ENCODE measurements at places on chromosomes 6 and 20.

DNA sequence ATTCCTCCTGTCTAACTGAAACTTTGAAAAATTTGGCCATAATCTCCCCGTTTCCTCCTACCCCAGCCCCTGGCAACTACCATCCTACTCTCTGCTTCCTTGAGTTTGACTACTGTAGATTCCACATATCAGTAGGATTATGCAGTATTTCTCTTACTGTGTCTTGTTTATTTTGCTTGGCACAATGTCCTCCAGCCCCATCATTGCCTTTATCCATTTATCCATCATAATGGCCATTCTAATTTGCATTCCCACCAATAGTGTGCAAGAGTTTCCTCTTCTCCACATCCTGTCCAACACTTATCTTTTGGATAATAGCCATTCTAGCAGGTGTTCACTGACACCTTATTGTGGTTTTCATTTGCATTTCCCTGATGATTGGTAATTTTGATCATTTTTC, 202.3 kb downstream of the THBS2 start:
- DNase-seq: no peak

GRCh38 chr6:45959534-45960145, 56.0 kb downstream of the CLIC5 start:
- DNase-seq: no peak

DNA sequence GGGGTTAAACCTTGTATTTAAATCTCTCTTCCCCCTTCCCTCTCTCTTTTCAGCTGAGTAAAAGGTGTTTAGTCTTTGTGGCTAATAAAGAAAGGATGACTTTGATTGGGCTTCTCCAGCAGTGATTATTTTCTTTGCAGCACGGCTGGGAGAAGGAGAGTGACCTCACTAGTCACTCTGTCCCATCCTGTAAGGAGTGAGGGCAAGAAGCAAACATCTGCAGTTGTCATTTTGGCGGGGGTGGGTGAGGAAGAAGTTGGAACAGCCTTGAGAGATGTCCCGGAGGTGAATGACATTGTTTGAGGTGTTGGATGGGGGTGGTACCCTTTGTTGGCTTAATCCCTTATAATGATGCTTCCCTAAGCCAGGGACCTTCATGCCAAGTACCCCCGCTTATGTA, 223.6 kb downstream of the EYA2 start:
- no peak for DNase-seq

GRCh38 chr20:57711311-57711712, 1.5 kb upstream of the PMEPA1 start:
- DNase-seq: no peak

GRCh38 chr6:134849920-134850447, 99.9 kb downstream of the ALDH8A1 start:
- no peak for DNase-seq

DNA sequence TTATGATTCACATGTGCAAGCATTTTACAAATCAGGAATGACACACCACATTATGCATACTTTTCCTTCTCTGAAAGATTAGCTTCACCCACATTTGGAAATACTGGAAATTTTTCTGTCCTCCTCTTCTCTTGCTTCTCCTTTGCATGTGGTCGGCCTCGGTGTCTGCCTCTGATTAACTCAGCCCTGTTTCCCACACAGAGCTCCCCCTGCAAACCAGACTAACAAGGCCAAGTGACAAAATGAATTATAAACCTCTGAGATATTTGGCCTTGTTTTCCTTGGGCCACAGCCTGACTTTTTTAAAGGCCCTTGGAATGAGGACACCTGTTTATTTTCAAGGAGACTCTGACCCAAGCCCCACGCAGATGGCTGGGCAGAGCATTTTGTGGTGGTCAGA, 9.0 kb upstream of the CCN6 start:
- DNase-seq: no peak

DNA sequence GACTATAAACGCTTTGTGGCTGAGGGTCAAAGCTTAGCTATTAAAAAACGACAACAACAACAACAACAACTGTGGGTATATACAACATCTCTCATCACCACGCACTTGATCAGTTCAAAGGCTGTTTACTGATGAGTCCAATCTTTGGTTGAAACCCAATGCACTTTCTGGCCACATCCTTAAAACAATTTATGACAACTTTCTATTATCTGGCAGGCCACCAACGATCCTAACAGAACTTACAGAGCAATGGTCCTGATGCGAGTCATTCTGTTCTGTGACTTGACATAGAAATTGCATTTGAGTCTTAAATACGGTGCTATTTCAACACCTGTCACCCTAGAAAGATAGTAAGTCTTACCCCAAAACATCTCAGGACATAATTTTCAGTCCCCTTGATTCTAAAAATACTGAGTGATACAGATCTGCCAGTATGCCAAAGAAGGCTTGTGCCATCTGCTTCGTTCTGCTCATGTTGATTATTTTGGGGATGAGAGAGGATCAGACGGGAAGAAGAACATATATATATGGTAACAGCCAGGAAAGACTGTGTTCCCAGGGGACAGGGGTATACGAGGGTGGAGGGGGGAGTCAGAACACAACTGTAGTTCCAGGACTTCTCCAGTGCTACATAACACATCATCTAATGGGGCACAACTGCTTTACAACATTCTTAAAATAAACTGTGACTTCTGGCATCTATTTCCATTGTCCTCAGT, 55.8 kb downstream of the PLAGL1 start:
- DNase-seq: no peak

- DNase-seq: no peak
Measured at GRCh38 chr20:48600470-48600945, 227.3 kb downstream of the PREX1 start.

DNA sequence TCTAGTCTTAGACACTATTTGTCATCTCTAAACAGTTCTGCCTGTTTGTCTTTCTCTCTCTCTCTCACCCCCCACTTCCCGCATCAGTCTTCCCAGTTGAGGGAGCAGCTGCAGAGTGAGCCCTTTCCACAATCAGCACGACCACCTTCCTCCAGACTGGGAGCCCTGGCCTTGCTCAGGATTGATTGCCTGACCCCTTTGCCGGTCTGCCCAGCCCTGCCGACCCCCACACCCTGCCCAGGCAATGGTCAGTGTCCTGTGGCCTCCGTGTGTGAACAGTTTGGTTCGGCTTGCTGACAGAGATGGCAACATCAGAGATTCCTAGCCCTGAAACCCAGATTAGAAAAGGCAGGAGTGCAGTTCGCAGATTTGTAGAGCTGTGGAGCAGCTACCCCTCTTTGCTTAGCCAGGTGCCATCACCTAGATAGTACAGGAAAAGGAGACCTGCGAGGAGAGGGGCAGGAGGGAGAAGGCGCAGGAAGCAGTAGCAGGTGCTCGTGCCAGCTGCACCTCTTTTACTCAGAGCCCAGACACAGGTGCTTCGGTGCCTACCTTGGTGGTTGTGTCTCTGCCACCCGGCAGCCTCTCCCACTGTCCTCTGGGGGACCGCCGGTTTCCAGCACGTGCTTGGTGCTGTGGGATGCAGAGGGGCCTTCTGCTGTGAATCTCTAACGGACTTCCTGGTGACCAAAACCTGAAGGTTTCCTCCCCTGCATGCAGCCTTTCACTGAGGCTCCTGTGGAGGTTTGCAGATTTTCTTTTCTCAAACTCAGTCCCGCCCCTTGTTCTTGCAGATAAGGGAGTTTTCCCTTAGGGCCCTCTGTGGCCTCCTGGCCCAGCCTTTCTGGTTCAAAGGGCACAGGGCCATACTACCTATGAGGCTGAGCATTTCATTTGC, 92.4 kb downstream of the SCML4 start:
- DNase-seq: no peak

DNA sequence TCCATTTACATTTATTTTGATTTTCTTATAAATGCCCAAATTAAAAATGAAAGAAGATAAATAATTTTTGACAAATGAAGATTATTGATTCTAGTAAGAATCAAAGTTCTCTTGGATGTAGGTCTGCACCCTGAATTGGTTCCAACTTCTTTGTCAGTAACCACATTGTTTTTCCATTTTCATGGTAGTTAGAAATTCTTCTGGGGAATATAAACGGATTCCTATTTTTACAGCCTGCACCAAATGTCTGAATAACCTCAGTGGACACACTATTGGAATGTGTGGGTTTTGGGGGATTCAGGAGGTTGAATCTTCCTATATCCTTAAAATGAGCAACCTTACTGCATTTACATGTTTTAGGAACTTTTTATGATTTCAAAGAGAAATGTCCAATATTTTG, 1085.3 kb upstream of the MAP3K7 start:
- DNase-seq: no peak

DNA sequence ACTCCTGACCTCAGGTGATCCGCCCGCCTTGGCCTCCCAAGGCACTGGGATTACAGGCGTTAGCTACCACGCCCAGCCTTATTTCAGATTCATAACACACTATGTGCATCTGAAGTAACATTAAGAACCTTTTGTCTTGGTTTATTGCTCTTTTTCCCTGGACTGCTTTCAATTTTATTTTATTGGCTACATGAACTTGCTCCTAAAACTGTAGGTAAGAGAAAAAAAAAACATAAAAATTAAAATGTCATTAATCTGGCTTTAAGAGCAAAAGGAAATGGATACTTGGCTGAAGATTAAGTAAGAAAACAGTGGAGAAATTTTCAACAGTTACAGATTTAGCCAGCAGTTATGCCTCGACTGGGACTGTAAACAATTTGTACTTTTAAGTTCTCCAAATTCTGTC, 62.5 kb downstream of the GJA1 start:
- no peak for DNase-seq

DNA sequence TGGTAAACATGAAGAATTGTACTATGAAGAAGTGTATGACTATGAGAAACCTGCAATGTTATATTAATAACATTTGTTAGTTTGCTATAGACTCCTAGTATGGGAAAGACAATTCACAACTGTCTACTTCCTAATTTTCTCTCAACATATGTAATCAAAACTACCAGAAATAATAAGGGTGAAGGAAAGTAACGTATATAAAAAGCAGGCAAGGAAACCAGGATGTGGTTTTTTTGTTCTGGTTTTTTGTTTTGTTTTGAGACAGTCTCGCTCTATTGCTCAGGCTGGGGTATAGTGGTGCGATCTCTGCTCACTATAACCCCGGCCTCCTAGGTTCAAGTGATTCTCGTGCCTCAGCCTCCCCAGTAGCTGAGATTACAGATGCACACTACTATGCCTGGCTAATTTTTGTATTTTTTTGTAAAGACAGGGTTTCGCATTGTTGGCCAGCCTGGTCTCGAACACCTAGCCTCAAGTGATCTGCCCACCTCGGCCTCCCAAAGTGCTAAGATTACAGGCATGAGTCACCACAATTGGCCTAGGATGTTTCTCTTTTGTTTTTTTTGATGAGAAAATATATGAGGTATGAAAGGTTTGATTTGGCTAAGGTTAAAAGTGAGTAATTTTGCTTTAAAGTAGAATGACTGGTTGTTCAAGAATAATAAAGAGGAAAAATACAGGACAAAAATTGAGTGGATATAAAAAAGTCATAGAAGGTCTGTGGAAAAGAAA, 83.1 kb downstream of the PTCHD4 start:
- no peak for DNase-seq

DNA sequence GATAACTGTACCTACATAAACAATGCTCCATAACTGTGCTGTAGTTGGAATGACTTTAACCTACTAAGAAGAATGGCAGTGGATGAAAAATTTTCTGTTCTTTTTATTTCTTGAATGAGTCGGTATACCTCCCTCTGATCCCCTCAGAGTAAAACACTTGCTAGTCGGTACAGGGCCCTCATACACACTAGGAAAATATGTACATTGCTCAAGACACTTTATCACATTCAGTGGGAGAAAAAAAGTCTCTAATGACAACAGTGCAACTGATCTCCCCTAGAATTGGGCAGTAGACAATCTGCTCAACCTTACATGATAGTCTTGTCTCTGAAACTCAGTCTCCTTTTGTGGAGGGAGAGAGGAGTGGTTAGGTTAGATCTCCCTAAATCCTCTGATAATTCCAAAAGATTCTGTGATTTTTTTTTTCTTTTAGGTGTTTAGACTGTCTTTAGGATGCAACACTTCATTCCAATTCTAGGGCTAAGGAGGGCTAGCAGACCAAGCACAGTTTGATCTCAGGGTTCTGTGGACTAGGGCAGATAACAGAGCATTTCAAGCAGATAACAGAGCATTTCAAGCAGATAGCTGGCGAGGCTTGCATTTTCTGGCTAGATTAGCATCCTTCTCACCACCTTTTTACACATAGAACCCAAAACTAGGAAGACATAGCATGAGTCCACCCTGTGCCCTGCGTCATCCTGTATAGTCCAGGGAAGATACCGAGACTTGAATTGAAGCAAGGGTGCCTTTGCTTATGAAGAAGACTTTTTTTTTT, 100.3 kb upstream of the TNFAIP3 start:
- DNase-seq: no peak

GRCh38 chr6:4358414-4359107, 223.2 kb upstream of the ECI2 start:
- peak; percentile 47 for DNase-seq

- DNase-seq: no peak
Measured at GRCh38 chr20:34022151-34022838, 28.6 kb downstream of the RALY start.

DNA sequence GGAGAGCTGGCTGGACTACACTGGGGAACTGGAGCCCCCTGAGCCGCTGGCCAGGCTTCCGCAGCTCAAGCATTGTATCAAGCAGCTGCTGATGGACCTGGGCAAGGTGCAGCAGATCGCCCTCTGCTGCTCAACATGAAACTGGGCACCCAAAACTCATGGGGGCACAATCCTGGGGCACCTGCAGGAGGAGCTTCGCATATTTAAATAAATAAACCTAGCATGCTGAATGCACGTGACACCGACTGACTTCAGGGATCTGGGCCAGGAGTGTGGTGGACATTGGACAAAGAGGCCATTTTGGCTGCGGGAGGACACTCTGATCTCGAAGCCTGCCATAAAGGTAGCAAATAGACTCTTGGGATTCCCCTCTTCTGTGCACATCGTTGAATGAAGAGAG, 6.8 kb downstream of the SCAND1 start:
- DNase-seq: no peak

DNA sequence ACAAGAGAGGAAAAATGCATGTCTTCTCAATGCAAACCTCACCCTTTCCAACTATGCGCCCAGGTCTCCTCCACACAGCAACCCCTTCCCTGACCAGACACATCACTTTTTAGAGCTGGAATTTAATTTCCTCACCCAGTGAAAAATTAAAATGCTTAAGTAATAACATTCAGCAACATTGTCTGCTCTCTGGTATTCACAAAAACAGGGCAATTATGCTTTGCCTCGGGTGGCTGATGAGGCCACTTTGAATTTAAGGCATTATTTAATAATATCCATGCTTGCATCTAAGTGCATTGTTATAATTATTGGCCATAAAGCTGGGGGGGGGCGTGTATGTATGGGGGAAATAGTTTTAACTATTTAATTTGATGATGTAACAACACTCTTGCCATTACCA, 777.8 kb upstream of the NRSN1 start:
- no peak for DNase-seq
